ENCODE measurements at places on chromosomes 1 and 21.

- peak; percentile 16 for DNase-seq
Observed at GRCh38 chr21:36135391-36136102, 668 bp downstream of the CBR3 start.

- no peak for DNase-seq
Observed at GRCh38 chr1:94315552-94316116, 78.2 kb upstream of the ARHGAP29 start.

- DNase-seq = no peak
Observed at GRCh38 chr1:2270260-2271100, 42.4 kb downstream of the SKI start.

GRCh38 chr1:160032165-160032820, 503 bp upstream of the PIGM start:
- DNase-seq = no peak

GRCh38 chr1:69421286-69421685, 146.4 kb upstream of the LRRC7 start:
- DNase-seq = no peak

DNA sequence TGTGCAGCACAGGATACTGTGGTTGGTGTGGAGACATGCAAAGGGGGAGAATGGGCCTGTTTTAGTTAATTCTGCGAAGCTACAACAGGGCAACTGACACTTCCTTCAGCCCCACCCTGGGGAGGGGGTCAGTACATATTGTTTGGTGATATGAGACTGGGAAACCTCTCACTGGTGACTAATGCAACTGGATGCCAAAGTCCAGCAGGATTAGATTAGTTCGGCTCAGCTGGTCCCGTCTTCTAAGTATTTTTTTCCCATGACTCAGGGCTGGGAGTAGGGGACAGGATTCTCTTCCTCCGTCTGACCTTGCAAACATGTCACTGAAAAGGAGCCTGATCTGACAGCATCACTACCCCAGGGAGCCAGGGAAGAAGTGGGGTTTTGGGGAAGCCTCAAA, 43.0 kb downstream of the PLXNA2 start:
- no peak for DNase-seq

- no peak for DNase-seq
Observed at GRCh38 chr1:6298940-6299465, 38.1 kb upstream of the GPR153 start.

DNA sequence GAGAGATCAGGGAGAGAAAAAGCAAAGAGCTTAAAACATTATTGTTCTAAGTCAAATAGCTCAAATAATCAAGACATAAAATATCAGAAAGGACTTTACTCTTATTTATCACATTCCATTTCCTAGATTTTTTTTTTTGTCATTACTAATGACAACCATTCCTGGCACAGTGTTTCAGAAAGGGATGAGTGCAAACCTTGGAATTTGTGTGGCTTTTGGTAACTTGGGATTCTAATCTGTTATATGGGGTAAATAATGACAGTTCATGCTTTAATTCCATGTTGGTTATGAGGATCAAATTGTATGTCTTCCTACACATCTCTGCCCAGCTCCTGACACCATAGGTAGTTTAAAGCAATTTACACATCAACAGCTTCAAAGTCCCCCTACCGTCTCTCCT, 358.4 kb upstream of the ADGRL4 start:
- DNase-seq = no peak

- DNase-seq = peak; percentile 33
Observed at GRCh38 chr1:209576392-209577197, 6.9 kb upstream of the CAMK1G start.

GRCh38 chr1:85121744-85122143, 73.4 kb upstream of the MCOLN3 start:
- DNase-seq = no peak

DNA sequence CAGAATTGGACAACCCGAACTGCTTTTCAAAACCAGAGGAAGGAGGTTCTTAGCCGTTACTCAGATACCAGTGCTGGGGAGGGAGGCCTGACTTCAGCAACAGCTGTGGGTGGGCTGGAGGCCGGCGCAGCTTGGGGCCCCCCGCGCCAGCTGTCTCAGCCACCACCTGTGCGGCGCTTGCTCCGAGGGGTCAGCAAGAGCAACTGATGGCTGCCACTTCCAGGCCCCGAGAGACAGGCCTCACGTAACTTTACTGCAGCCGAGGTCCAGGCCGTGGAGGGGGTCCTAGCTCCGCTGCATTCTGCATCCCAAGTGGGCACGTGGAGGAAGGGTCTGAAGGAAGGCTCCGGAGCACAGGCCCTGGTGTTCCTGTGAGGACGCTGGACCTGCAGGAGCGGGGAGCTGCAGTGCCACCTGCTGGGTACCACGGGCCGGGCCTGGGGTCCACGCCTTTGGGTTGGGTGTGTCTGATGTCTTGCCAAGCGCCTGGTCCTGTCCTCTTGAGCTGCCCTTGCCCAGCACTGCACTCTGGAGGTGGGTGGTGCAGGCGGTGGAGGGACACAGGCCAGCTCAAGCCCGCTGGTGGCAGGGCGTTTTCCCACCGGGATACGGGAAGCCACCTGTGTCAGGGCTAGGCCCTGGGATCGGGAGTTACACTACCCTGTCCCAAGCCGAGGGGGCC, 9.8 kb downstream of the THAP3 start:
- DNase-seq = peak; percentile 12

DNA sequence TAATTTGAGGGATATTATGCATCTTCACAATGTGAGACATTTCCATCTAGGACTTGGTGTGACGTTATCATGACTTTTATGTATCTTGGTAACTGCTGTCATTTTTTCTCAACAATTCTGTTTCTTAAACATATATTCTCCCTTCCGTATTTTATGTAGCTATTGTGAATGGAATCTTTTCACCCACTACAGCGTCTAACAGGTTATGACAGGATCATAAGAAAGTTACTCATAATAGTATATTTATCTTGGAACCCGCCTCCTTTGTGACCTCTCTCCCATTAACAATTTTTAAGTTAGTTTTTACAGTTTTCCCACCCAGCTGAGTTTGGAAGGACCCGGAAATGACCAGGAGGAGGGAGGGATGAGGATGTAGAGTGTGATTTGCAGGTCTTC, 6.8 kb upstream of the DMRTA2 start:
- DNase-seq = no peak

- DNase-seq = no peak
Observed at GRCh38 chr1:169240449-169241232, 127.0 kb downstream of the NME7 start.

- DNase-seq = no peak
Observed at GRCh38 chr1:28510970-28511440, 5.2 kb downstream of the RCC1 start.
